Mesenchymal stem cell (in vitro differentiated cells and primary cell): ENCODE measurements at places on chromosomes 6 and 20.
A peak's percentile ranks its signal among the peaks of the same experiment; 100 is the strongest.

DNA sequence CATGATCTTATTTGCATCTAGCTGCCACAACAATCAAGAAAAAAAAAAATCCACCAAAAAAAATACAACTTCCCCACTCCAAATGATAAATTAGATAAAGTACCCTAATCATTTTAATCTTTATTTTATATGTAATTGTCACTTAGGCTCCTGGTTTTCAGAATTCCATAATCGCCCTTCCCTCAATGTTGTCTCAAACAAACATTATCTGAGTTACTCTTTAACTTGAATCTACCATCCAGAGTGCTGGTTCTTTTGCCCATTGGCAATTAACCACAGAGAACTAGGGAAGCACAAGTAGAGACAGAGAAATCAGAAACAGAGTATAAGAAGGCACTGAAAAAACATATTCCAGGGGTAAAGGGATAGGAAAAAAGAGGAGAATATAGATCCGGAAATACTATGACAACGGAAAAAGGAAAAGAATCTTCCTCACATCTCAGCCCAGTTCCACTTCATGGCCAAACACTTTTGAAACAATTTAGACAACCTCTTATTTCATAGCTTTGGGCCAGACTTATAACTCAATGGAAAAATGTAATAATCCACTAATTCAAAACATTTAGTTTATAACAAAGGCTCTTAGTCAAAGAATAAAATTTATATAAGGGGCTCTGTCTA, 861 bp upstream of the NHSL1 start:
- DNase-seq = no peak

DNA sequence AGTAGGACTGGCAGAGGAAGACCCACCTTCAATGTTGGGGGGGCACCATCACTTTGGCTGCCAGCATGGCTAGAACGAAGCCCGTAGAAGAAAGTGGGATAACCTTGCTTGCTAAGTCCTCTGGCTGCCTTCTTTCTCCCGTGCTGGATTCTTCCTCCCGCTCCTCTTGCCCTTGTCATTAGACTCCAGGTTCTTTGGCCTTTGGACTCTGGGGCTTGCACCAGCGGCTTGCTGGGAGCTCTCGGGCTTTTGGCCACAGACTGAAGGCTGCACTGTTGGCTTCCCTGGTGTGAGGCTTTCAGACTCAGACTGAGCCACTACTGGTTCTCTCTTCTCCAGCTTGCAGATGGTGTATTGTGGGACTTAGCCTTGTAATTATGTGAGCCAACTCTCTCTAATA, 28.2 kb downstream of the GSTA2 start:
- no peak for DNase-seq

- DNase-seq = no peak
Measured at GRCh38 chr6:16471222-16471909, 233.0 kb downstream of the GMPR start.

DNA sequence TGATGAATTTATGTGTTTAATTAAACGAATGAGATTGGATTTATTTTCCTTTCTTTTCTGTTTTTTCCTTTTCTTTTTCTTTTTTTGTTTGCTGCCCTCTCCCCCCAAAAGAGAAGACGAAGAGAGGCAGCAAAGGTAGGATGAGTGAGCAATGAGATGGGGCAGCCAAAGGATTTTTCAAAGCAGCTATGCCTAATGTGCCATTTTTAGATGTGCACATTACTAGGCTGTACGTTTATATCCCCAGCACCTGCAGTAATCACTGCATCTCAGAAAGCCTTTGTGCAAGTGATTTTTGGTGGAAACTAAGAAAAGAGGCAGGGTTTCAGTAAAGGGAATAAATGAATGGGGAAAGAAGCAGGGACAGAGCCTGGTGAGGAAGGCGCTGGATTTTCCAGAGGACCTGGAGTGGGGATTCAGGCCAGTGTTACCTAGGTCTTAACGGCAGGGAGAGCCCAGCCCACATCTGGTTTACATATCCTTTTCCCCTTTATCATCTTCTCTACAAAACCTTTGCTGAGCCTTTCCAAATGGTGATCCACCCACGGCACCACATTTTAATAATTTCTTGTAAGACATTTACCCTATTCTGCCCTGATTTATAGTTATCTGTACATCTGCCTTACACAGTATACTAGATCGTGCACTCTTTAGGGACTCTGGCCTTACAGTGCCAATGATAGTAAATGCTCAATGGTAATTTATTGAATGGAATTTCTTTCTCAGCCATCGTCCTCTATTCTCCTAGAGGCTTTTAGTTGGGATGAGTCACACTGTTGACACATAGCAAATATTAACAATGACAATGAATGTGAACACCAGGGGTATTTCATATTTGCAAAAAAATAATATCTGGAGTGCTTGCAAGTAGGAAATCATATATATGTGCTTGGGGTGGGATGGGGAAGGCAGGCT, 38.3 kb upstream of the ATXN1 start:
- DNase-seq = peak; percentile 52

DNA sequence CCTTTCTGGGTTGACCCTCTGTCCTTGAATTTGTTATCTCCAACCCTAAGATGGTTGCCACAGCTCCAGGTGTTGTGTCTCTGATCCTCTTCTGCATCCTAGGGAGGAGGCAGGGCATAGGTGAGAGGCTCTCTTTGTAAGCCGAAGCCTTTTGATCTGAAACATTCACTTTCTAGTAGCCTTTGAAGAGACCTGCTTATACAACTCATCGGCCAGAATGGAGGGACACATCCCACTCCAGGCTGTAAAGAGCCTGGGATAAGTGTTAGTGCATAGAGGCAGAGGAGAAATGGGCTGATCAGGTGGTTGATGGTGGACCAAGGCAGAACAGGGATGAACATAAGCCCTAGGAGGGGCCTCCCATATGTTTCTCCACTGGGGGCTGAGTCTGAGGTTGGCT, 137.1 kb upstream of the KCNG1 start:
- DNase-seq = no peak

DNA sequence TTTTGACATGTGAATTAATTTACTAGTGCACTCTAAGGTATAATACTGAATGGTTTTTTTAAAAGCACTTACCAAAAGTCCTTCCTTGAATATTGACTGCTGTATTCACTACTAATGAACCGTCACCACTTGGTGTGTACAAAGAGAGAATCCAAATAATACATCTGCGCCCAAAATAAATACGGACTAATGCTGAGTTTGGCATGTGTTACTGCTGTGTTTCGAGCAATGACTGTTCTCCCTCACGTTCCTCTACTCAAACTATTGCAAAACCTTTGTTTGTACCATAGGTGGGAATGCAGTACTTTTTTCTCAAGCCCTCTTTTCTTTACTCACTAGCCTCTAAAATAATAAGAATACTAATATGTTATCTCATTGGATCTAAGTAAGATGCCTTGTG, 305.5 kb downstream of the QKI start:
- no peak for DNase-seq

DNA sequence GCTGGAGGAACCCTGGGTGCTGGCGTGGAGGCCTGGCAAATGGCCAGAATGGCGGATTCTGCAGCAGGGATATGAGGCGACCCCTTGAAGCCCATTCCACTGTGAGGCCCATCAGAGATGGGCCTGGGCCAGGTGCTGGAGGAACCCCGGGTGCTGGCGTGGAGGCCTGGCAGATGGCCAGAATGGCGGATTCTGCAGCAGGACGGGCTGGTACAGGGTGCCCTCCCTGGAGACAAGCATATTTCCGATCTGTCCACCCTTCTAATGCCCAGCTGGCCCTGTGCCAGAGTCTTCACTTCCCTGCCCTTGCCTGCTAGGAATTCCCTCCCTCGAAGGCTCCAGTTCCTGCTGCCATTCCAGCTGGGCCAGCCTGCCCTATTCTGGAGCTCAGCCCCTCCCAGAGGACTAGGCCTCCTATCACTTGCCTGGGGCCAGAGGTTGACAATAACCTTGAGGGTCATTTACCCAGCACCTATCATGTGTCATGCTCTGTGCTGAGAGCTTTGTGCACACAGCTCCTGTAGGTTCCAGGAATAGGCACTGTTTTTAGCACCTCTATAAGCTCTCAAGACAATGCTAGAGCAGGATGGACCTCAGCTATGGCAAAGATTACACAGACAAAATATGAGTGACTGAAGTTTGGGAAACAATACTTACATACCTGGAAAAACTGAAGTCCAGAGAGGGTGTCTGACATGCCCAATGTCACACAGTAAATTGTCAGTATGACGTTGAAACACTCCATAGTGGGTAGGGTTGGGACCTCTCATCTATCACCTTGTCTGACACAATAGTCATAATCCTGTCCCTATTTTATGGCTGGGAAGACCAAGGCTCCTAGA, 21.4 kb downstream of the SUN5 start:
- DNase-seq = no peak

GRCh38 chr6:3456395-3456897, 404 bp downstream of the SLC22A23 start:
- DNase-seq = no peak

DNA sequence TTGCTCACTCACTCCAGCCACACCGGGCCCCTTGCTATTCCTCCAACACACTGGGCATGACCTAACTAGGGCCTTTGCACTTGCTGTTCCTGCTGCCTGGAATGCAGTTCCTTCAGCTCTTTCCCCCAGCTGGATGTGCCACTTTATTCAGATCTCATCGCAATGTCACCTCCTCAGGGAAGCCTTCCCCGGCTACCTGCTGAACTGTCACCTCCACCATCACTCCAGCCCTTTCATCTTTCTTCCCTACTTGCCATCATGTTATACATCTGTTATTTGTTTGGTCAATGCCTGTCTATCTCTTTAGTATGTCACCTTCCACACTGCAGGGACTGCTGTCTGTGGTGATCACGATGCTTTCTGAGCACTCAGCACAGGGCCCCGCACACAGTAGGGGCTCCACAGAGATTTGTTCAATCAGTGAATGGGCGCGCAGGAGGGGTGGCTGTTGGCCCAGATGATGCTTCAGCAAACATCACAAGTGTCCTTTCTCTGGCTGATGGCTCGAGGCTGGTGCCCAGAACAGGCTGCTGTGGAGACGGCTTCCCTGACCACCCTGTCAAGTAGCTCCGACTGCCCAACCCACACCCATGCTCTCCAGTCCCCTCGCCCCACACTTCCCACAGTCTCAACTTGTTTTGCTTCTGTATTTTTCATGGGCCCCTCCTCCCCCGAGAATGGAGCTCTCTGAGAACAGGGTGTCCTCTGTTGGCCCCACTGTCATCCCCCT, 31.8 kb downstream of the CEBPB start:
- DNase-seq = no peak

DNA sequence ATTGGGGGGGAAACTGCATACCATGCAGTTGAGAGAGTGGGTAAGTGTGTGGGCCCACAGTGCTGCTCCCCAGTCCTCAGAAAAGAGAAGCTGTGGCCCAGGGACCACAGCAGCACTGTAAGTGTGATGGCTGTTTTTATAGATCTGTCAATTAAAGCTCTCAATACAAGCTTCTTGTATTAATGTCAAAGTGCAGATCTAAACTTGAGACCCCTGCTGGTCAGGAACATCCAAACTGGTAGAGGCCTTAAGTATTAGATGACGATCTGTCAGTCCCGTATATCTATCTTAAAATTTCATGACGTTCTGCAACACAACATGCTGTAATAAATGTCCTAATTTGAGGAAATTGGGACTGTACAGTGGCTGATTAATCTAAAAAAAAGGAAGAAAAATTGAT, 74.8 kb downstream of the TULP4 start:
- no peak for DNase-seq

- DNase-seq = peak; percentile 47
Measured at GRCh38 chr20:58374906-58375758, 13.9 kb upstream of the VAPB start.

DNA sequence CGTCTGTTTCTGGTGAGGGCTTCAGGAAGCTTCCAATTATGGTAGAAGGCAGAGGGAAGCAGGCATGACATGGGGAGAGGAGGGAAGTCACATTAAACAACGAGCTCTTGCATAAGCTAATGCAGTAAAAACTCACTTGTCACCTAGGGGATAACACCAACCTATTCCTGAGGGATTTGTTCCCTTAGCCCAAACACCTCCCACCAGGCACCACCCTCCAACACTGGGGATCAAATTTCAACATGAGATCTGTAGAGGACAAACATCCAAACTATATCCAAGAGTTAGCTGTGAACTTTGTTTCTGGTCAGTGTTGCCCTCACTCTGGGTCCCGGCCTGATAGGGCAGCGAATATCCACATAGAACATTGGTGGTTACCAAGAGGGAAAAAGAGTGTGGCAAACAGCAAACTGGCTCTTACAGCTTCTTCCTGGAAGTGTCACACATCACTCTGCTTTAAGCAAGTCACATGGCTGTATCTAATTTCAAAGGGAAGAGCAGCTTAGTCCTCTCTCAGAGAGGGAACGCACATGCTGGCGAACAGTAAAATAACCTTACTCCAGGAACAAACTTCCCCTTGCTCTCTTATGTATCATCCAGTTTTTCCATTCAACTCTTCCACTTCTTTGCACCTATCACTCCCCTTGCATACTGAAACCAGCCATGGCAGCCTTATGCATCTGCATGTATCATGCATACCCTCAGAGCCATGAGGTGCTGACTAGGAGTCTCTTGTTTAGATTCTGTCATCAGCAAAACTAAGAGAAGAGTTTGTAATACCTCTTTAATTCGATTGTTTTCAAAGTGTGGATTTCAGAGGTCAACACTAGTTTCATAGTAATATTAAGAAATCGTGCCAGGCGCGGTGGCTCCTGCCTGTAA, 4.8 kb upstream of the MOCS1 start:
- no peak for DNase-seq

DNA sequence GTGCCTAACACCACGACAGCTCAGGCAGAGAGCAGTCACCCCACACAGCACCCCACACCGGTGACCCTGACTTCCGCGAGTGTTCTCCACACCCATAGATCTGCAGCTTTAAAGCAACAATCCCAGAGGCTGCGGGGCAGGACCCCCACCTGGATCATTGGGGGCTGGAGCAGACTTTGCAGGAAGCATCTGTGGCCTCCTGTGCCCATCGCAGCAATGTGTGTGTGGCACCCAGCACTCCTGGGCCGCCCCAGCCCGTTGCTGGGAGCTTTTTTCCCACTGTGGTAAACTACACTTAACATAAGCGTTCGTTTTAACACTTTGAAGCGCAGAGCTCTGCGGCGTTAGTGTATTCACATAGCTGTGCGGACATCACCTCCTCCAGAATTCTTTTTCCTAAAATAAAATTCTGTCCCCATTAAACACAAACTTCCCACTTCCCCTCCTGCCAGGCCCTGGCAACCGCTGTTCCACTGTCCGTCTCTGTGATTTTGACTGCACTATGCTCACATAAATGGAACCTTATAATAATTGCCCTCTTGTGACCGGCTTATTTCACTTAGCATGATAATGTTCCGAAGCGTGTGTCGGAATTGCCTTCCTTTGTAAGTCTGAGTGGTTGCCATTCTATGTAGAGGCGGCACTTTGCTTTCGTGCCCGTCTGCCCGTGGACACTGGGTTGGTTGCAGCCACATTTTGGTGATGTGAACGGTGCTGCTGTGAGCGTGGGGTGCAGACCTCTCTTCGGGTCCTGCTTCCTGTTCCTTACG, 382.5 kb downstream of the CDH4 start:
- no peak for DNase-seq

GRCh38 chr6:2492686-2493523, 247.5 kb upstream of the GMDS start:
- no peak for DNase-seq

- no peak for DNase-seq
Measured at GRCh38 chr6:97312241-97312640, 29.2 kb upstream of the MMS22L start.

GRCh38 chr6:49531774-49532569, 18.5 kb upstream of the C6orf141 start:
- DNase-seq = peak; percentile 73

- DNase-seq = no peak
Measured at GRCh38 chr20:59462249-59462648, 142.1 kb upstream of the PHACTR3 start.
